ENCODE measurements at places on chromosomes 4 and X.

GRCh38 chr4:185834088-185834487 is 22.1 kb upstream of the SORBS2 start:
- DNase-seq: no peak

DNA sequence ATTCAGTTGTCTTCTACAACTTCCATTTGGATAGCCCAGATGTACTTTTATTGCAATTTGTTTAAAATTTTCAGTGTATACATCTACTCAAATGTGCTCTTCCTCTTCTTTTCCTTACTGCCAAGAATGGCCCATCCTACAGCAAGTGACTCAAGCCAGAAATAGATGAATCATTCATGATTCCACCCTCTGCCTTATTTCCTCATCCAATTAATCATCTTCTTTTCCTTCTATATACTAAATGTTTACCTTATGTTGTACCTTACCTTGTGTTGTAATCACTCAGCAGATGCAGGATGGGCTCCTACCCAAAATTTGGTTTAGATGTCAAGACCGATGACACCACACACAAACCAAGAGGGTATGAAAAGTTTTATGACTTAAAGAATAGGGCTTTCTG is 437.8 kb downstream of the GRXCR1 start:
- no peak for DNase-seq

- no peak for DNase-seq
Measured at GRCh38 chrX:142001934-142002333, 98.2 kb downstream of the MAGEC1 start.

- DNase-seq: no peak
Measured at GRCh38 chr4:163755013-163755412, 260.5 kb downstream of the TMA16 start.

- DNase-seq: no peak
Measured at GRCh38 chrX:3141031-3141430, 99.8 kb downstream of the ARSF start.

- peak; percentile 52 for DNase-seq
Measured at GRCh38 chrX:136810493-136810892, 29.8 kb upstream of the ARHGEF6 start.

Measured in DND-41 (cell line).